ENCODE measurements at places on chromosomes 12 and 14. TPM values are rescaled to one million over a fixed set of nuclear protein-coding genes. Genes with fewer than 3 reads are reported as not detected.
A peak's percentile ranks its signal among the peaks of the same experiment; 100 is the strongest.

- no peak for DNase-seq
Measured at GRCh38 chr12:52759218-52759617, 17.9 kb downstream of the KRT76 start.

DNA sequence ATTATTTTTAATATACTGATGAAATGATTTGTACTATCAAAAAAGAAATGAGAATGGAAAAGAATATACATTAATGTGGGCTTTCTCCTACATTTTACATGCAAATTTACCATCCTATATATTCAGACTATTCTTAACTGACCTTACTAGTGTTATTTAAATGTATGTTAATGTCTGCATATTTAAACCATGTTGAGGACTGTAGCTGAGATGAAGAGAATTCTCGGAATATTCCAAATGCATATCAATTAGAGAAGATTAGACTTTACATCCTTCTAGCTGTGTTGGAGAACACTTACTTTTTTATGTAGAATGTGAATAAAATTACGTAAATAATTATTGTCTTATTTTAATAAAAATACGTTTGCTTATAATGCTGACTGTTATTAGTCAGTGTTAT lies 990.1 kb upstream of the LRFN5 start:
- DNase-seq = no peak

- DNase-seq = peak; percentile 13
Measured at GRCh38 chr12:30862486-30862885, 64.1 kb upstream of the TSPAN11 start.

SLCO1C1 gene
- total RNA-seq = not detected

DNA sequence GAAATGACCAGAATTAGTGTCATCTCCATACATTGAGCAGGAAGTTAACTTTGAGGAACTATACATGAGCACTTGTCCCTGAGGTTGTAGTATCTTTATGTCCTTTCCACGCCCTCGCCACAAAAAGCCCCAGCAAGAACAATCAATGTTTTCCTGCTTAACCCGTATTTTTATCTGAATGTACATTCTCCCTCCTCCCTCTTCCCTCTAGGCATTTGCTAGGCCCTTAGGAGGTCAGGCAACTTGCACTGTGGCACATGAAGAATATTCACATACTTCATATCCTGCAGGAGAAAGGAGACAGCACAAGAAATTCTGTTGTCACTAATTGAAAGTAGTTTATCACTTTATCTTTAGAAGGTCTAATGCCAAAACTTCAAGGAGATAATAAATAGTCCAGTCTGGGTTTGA lies 18.1 kb upstream of the DUSP6 start:
- DNase-seq = peak; percentile 55
